Stimulated activated CD4-positive, alpha-beta T cell treated with anti-CD3 and anti-CD28 coated beads, Interleukin-15, amount 100 ng/mL, for 24 hours (primary cell): ENCODE measurements at places on chromosomes 5 and 9.

- DNase-seq = no peak
Observed at GRCh38 chr5:38639377-38640358, 83.2 kb upstream of the LIFR start.

- DNase-seq = no peak
Observed at GRCh38 chr5:163094492-163095180, 342.8 kb upstream of the CCNG1 start.

GRCh38 chr5:67855523-67855922, 360.0 kb upstream of the PIK3R1 start:
- no peak for DNase-seq

GRCh38 chr5:77867914-77868313, 91.8 kb upstream of the TBCA start:
- no peak for DNase-seq

DNA sequence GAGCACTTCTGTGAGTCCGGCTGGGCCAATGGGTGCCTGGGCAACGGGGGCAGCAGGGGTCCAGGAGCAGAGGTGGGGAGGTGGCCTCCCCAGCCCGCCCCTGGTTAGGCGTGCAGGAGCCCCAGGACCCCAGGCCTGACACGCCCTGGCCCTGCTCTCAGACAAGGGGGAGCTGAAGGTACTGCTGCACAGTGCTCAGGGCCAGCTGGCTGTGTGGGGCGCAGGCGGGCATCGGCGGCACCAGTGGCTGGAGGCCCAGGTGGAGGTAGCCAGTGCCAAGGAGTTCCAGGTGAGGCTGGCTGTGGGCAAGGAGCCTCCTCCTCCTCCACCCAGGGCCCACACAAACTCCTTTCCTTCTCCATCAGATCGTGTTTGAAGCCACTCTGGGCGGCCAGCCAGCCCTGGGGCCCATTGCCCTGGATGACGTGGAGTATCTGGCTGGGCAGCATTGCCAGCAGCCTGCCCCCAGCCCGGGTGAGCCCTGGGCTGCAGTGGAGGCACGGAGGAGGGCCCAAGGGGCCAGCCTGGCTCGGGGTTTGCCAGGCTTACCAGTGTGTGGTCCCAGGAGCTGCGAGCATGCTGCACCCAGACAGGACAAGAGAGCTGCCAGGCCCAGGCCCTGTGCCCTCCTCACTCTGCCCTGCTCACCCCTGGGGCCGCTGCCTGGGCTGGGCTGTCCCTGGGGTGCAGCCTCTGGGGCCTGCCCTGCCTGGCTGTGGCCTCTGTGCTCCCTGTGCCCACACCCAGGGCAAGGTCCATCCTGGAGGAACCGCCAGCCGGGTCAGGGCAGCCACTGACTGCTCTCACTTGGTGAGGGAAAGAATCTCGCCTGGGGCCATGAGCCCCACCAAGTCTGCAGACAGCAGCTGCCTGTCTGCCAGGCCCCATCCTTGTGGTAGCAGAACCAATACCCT, 7.0 kb downstream of the MAMDC4 start:
- peak; percentile 9 for DNase-seq

DNA sequence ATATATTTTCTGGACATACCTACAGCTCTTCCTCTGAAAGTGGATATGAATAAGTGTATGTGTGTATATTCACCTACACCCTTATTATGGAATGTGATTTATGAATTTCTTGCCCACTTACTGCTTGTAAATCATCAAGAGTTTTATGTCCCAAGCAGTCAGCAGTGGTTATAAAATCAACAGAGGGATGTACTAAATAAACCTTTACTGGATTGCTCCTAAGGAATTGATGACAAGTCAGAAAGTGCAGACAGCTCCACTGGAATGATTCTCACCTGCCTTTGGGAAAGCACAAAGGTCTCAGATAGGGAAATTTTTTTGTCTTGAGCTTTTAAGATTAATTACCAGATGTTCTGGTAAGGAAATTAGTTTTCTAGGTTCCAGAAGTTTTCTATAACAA, 9.3 kb downstream of the TMEM174 start:
- DNase-seq = no peak

DNA sequence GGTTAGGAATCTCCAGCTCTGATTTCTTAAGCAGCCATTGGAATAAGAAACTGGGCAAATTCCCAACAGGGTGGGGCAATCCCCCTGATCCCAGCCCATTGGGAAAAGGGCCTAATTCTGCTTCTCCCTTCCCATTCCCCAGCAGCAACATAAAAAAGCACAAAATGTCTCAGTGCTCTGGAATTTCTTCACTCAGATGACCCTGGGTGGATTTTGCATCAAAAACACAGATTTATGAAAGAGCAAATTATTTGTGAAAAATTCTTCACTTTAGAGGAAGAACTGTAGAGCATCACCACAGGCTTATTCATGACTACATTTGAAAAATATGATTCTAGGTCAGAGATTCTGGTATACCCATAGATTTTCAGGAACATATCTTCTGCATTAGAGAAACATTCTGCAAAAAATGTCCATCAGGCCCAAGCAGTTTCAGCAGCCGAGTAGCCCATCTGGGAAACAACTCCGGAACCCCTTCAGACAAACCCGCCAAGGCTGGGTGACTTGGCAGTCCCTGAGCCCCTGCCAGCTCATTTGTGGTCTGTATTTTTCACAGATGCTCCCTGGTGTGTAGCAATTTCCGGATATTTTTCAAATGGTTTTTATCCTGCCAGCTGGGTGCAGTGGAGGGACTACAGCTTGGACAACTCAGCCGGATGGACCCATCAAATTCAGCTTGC, 102.1 kb upstream of the RANBP3L start:
- no peak for DNase-seq

GRCh38 chr5:147426640-147427327, 83.1 kb downstream of the DPYSL3 start:
- no peak for DNase-seq

DNA sequence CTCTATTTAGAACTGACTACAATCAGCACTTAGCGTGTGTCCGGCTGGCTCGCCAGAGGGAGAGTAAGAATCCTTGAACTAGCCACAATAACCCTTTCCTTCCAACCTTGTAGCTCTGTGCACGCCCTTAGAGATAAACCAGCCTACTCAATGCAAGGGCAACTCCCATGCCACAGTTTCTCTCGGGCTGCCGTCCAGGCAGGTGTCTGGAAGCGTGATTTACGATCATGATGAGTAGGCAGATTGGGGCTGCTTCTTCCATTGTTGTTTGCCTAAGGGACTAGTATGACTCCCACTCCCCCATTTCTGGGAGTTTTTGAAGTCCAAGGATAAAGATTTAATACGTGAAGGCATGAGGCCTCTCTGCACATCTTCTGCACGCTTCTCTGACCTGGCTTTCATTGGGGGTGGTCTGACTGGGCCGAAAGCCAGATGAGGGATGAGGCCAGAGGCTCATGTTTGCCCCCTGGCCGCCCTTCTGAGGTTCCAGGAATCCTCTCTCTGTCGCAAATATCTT, 134.0 kb upstream of the MYO10 start:
- DNase-seq = no peak

DNA sequence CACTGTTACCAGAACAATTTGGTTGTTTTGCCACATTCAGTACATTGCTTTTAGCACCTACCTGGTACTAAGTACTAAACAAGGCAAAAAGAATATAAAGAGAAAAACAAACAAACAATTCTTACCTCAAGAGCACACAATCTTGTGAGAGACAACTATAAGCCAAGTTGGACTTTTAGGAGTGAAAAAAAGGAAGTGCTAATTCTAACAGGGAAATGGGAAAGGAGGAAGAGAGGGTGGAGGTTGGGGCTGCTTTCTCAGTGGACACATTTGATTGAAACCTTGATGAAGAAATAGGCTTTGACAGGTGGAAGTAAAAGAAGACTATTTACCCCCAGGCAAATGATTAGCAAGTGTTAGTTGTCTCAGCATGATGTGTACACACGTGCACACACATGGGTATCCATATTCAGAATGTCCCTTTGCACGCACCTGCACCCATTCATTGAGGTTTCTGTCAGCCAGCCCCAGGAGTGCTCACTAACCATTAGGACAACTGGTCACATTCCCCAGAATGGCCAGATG, 302.6 kb downstream of the ACTL7B start:
- DNase-seq = no peak

GRCh38 chr9:18606281-18606680, 132.3 kb downstream of the ADAMTSL1 start:
- DNase-seq = no peak

DNA sequence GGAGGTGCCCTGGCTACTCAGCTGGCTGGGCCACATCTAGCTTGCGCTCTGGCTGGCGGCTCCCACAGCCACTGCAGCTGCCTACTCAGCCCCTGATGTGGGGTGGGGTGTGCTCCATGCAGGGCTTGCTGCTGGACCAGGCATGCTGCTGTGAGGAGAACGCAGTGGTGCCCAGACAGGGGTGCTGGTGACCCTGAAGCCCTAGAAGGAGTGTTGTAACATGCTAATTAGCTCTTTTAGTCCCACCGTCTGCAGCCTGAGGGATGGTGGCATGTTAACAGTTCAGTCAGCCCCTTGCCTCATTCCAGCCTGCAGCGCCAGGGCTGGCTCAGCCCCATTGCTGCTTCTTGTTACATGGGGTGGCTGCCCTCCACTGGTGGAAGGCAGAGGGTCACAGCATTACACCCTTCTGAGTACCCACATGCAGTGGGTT, 642.3 kb downstream of the DMRTA1 start:
- DNase-seq = no peak

GRCh38 chr5:5295351-5295750, 127.1 kb upstream of the ICE1 start:
- DNase-seq = no peak

DNA sequence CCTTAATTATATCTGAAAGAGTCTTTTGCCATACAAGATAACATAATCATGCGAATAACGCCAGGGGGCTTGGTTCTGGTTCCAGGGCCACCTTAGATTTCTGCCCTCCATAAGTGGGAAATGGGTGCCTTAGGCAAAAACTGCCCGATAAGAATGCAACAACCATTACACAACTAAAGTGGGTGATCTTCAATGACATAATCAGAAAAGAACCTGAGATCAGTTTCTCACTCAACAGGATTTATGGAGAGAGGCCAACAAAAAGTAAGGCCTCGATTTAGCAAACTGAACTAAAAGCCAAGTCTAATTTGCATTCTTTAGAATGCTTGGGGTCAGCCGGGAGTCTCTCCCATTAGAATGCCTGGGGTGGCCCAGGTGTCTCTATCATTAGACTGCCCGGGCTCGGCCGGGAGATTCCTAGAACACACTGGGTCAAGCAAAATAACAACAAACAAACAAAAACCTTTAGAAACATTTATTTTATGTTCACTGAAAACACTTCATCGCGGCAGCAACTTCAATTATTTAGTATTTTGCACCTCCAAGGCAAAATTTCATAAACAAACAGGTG, 194.8 kb downstream of the AUH start:
- DNase-seq = no peak

- DNase-seq = no peak
Observed at GRCh38 chr5:67283275-67283987, 86.8 kb upstream of the CD180 start.

GRCh38 chr5:176497852-176498251, 39.4 kb downstream of the RNF44 start:
- DNase-seq = no peak
